ENCODE measurements at places on chromosomes 1 and 21.

GRCh38 chr1:43241413-43241836, 28.4 kb upstream of the TMEM125 start:
- DNase-seq: no peak

DNA sequence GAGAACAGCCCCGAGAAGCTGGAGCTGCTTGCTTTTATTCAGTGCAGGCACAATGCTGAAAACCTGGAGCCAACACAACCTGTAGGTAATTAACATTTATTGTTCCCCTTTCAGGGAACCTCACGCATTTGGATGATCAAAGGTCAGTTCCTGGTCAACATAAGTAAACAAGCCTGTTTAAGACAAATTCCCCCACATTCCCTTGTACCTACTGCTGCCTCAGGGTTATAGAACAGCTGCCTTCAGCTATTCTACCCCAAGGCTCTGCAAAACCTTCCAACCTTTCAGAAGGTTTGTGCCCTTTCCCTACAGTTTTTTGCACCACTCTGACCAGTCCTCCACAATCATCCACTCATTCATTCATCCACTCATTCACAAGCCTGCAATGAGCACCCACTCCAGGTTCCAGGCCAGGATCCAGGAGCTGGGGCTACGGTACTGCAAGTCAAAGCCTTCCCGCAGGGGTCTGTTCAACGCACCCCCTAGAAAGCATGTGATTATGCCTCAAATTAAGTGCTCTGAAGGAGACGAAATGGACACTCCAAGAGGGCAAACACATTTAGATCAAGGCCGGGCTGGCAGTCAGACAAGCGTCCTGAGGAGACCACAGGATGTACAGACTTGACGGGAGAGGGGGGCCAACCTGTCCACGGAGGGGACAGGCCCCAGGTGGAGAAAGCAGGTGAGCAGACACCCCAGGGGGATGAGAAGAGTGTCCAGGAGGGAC, 683.9 kb downstream of the MATN1 start:
- DNase-seq: no peak

DNA sequence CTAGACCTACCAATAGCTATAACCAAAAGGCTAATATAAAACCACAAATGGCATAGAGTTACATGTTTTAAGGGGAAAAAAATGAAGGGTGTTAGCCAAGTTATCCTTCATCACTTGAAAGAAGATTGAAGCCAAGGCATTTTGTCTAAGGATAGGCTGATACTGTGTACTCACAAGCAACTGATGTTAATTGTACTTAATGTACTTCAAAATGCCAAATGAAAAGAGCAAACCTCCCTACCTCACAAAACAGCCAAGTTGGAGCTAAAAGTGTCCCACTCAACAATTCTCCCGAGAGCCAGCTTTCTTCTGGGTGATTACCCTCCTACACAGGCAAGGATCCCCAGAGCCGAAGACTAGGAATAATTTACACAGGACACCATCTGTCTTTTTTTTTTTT, 4.4 kb upstream of the IGSF3 start:
- DNase-seq: no peak

DNA sequence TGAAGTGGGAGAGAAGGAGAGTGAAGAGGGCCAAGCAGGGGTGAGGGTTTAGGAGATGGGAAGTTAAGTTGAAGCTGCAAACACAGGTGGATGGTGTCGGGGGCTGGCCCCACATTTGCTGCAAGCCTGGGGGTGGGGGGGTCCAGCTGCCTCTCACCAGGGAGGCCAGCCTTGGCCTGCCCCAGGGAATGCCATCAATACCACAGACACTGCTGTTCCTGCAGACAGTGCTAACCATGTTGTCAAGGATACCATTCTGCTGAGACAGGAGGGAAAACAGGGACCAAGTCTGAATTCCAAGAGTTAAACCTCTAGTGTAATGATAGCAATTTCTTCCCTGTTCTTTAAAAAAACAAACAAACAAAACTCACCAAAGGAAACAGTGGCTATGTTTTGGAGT, 8.0 kb downstream of the MECR start:
- no peak for DNase-seq

GRCh38 chr1:59136541-59137275, 160.2 kb upstream of the FGGY start:
- DNase-seq: no peak

DNA sequence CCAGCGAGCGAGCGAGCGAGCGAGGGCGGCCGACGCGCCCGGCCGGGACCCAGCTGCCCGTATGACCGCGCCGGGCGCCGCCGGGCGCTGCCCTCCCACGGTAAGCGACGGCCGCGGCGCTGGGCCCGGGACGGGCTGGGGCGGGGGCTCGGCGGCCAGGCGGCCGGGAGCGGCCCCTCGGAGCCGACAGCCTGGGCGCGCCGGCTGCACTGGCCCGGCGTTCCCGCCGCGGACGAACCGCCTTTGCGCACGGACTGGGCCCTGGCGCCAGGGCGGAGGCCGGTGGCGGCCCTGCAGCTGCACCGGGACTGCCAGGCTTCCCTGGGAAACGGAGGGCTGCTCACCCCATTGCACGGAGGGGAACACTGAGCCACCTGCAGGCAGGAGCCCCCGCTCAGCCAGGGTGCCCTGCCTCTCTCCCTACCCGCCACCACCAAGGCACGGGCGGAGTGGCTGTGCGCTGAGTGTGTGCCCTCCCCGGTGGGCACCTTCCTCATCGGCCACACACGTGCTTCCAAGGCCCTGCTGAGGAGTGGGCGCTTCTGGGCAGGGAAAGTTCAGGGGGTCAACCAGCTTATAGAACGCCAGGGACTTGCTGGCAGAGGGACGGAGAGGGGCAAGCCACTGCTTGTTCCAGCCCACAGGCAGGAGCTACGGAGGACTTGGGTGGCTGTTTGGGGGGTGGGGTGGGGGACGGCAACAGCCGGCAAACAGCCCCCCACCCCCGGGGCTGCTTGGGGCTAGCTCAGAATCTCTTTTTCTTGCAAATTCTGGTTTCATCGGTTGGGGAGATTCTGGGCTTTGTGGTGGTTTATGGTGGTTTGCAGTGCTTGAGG, 532 bp downstream of the CSF1 start:
- DNase-seq: no peak

- no peak for DNase-seq
These were observed 68.4 kb upstream of the FBXO28 start for GRCh38 chr1:224045556-224045955.

DNA sequence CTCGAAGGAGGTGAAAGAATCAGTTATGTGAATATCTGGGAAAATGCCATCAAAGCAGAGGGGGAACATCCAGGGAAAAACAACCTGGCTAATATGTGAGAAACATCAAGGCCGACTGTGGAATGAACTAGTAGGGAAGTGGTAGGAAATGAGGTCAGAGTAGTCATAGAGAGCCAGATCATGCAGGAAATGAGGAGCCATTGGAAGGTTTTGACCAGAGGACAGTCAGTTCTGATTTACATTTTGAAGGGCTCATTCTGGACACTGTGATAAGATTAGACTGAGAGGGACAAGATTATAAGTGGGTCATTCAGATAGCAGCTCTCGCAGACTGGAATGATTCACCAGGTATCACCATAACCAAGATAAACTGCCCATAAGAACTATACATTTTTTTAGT, 63.7 kb downstream of the SYT14 start:
- no peak for DNase-seq

- DNase-seq: no peak
These were observed 25.2 kb downstream of the COA7 start for GRCh38 chr1:52672946-52673345.

DNA sequence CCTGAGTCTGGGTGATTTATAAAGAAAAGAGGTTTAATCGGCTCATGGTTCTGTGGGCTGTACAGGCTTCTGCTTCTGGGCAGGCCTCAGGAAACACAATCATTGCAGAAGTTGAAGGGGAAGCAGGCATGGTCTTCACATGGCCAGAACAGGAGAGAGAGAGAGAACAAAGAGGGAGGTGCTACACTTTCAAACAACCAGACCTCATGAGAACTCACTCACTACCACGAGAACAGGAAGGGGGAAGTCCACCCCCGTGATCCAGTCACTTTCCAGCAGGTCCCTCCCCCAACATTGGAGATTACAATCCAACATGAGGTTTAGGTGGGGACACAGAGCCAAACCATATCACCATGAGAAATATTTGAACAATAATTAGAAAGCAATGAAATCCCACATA, 222.9 kb downstream of the FAM72C start:
- no peak for DNase-seq

DNA sequence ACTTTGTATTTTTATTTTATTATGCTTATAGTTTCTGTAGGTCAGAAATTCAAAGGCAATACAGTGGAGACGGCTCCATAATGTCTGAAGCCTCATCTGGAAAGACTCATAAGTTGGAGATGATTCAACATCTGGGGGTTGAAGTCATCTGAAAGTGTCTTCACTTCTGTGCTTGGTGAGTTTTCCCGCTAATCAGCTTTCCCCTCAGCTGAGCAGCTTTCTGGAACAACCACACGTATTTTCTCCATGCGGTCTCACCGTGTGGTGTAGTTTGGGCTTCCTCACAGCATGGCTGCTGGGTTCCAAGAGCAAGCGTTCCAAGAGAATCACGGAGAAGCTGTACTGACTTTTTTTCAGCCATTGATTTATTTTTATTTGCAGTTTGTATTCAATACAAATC, 7.6 kb upstream of the DDI2 start:
- no peak for DNase-seq

GRCh38 chr1:186953876-186954275, 125.1 kb downstream of the PLA2G4A start:
- no peak for DNase-seq
